ENCODE measurements at places on chromosomes 2 and 18.

- DNase-seq: no peak
Observed at GRCh38 chr2:26144031-26144430, 28.9 kb upstream of the GAREM2 start.

GRCh38 chr2:31341351-31341750 is 73.2 kb downstream of the XDH start:
- no peak for DNase-seq

DNA sequence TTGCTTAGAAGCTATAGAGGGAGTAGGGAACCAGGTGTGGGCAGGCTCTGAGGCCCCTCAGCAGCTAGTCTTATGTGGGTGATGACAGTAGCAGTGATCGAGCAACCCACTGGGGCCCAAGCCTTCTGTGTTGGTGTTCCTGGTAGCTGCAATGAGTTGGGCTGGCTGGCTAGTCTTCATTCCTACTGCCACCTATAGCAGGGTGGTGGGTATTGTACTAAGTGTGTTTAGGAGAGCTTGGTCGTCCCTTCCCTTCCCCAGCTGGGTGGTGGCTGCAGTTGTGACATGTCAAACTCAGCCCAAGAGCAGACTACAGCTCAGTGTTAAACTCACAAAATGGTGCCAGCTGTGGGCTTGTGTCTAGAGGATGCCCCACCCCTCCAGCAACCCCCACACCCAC is 486.1 kb upstream of the UBE2E3 start:
- no peak for DNase-seq

DNA sequence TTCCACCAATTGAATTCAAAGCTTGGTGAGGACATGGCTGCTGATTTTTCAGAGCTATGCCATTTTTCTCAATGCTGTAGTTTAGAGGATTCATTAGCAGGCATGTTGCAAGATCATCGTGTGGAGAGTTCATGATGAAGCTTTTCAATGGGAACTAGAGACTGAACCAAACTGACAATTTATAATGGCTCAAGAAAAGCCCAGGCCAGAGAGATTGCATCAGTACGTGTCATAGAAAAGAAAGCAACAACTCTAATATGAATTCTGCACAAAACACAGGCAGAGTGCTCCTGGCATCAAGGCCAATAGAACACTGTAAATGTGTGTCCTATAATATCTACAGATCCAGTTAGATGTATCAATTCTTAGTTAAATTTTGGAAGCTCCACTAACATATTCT is 477.6 kb downstream of the LRP1B start:
- no peak for DNase-seq

DNA sequence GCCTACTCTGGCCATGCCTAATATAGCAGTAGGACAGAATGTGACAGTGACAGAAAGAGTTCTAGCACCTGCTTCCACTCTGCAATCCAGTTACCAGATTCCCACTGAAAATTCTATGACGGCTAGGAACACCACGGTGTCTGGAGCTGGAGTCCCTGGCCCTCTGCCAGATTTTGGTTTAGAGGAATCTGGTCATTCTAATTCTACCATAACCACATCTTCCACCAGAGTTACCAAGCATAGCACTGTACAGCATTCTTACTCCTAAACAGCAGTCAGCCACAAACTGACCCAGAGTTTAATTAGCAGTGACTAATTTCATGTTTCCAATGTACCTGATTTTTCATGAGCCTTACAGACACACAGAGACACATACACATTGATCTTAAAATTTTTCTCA is 45.2 kb upstream of the TTR start:
- DNase-seq: no peak

DNA sequence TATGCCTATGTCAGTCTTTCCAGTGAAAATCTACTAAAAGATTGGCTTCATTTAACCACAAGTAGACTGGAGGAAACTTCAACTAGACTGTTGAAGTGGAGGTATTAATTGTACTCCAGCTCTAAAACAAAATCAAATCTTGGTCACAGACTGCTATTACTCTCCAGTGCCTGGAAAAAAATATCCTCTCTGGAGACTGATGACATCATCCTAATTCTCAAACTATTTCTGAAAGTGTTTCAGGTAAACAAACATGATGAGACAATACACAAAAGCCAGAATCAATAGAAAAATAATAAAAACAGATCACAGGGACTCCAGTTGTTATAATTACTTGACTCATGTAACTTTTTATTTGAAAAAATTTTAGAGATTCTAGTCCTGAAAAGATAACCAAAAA is 87.7 kb upstream of the MYO3B start:
- no peak for DNase-seq

DNA sequence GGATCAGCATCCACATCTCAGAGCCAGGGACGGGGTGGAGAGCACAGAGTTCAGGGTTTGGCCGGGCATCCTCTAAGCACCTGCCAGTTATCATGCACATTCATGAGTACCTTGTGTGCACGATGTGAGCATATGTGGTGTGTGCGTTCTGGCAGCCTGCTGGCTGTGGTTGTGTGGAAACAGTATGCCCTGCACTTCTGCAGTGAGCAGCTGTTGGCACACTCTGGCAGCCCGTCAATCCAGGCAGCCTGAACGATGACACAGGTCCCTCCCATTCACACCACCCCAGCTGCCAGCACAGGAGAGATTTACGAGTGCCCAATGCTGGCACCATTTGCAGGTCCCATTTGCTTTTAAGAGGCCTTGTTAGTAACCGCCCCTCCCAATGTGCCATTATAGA is 74.2 kb downstream of the CD8B2 start:
- no peak for DNase-seq

- no peak for DNase-seq
Observed at GRCh38 chr2:65220432-65221131, 7.0 kb upstream of the ACTR2 start.

- no peak for DNase-seq
Observed at GRCh38 chr2:156790343-156791037, 354.3 kb downstream of the GPD2 start.
